Kidney epithelial cell (primary cell): ENCODE measurements at places on chromosomes 16 and 17.
A peak's percentile ranks its signal among the peaks of the same experiment; 100 is the strongest.

GRCh38 chr17:29078183-29079045, 35.5 kb downstream of the PIPOX start:
- DNase-seq, result peak; percentile 63

GRCh38 chr16:28279006-28279405, 13.3 kb upstream of the SBK1 start:
- DNase-seq, result no peak

DNA sequence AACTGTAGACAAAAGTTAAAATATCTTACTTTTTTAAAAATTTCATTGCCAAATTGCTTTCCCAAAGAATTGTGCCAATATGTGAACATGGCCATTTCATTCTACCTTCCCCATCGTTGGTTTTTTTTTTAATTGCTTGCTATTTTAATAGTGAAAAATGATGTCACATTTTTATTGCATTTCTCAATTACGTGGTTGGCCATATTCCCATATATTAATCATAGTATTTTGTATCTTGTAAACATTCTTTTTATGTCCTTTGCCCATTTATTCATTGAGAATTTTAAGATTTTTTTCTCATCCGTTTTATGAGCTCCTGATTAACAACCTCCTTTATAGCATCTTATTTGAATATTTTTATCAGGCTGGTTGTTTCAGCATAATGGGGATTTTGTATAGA, 7.2 kb downstream of the OMG start:
- DNase-seq, result no peak

GRCh38 chr16:9122969-9123368, 31.5 kb downstream of the HAPSTR1 start:
- DNase-seq, result no peak

DNA sequence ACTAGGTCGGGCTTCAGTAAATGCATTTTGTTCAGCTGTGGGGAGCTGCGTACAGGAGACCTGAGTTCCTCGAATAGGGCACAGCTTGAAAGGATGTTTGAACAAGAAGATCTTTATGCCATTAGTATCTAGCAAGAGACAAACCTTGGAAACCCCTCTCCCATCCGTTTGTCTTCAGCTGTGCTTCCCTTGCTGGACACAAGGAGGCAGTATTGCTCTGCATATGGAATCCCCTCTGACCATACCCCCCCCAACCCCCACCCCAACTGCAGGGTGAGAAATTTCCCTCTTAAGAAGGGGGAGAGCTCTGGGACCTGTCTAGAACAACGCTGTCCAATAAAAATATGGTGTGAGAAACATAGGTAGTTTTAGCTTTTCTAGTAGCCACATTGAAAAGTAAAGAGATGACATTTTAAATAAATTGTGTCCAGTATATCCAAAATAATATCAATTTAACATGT, 1.6 kb downstream of the MRM1 start:
- no peak for DNase-seq

- DNase-seq, result no peak
Measured at GRCh38 chr16:5010576-5011329, 23.0 kb downstream of the NAGPA start.

GRCh38 chr16:19843371-19843770, 41.3 kb downstream of the GPRC5B start:
- no peak for DNase-seq

DNA sequence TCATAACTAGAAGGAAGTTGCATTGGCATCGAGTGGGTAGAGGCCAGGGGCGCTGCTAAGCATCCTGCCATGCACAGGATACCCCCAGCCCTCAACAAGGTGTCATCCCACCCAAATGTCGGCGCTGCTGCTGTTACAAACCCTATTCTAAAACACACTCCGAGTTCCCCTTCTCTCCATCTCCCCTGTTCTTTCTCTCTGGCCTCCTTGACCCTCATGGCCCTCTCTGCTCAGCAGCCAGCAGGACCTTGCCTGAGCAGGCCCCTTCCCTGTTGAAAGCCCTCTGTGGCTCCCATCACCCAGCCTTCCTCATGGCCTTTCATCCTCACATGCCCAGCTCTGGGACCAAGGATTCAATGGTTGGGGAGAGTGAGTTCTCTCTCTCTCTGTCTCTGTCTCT, 22.3 kb upstream of the CACNG5 start:
- DNase-seq, result no peak

DNA sequence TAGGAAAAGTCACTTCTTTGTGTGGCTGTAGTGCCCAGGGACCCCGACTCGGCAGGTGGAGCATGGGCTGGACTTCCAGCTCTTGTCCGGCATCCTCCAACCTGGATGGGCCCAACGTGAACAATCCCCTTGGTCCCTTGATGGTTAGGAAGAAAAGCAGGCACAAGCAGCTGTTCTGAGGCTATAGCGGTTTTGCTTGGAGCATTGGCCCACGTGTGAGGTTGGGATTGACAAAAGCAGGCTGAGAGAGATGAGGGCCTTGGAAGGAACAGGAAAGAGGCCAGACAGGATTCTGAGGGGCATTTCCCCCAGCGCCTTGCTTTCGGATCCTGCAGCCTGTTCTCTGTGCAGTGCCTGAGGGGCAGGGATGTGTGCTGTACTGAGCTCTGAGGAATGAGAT, 28.1 kb downstream of the SCNN1B start:
- DNase-seq, result no peak

DNA sequence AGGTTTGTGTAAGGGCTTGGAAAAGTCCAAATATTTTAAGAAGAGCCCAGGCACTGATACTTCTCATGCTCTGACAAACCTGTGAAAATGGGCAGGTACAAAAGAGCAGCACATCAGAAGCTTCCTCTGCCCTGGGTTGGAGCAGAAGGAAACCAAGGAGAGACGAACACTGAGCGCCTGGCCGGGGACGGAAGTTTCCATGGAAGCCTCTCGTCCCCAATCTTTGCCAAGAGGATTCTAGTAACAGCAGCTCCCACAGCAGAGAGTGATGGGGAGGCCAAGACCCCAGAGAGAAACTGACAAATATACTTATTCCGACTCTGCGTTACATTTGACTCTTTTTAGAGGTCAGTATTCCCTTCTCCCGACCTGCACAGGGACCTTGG, 268.5 kb downstream of the C16orf95 start:
- no peak for DNase-seq

DNA sequence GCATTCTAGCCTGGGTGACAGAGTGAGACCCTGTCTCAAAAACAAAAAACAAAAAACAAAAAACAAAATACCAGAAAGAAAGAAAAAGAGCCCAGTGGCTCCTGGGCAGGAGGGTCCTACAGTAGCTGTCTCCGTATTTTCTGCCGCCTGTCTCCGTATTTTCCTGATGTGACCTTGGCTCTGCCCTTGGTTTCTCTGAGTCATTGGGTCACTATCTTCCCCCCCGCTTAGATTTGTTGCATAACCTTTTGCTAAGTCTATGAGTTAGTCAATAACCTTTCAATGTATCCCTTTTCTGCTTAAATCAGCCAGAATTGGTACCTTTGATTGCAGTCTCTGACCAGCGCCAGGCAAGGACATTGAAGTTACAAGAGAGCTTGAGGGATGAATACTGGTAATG, 36.9 kb downstream of the MIS12 start:
- no peak for DNase-seq

DNA sequence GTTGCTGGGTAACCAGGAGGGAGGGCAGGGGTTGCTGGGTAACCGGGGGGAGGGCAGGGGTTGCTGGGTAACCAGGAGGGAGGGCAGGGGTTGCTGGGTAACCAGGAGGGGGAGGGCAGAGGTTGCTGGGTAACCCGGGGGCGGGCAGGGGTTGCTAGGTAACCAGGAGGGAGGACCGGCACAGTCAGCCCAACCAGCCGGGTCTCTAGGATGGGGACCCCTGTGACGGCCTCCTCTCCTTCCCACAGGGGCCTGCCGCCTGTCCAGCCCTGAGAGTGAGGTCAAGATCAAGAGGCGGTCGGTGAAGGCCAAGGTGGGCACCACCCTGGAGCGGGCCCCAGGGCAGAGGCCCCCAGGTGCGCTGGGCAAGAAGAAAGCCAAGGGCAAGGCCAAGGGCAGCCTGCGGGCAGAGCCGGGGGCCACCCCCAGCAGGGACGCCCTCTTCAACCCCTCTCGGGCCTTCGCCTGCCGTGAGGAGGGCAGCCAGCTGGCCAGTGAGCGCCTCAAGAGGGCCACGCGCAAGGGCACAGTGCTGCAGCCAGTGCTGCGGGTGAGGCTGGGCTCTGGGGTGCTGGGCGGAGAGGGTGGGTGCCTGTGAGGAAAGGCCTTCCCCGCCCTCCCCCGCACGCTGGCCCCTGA, 54.6 kb downstream of the ACTG1 start:
- DNase-seq, result no peak

DNA sequence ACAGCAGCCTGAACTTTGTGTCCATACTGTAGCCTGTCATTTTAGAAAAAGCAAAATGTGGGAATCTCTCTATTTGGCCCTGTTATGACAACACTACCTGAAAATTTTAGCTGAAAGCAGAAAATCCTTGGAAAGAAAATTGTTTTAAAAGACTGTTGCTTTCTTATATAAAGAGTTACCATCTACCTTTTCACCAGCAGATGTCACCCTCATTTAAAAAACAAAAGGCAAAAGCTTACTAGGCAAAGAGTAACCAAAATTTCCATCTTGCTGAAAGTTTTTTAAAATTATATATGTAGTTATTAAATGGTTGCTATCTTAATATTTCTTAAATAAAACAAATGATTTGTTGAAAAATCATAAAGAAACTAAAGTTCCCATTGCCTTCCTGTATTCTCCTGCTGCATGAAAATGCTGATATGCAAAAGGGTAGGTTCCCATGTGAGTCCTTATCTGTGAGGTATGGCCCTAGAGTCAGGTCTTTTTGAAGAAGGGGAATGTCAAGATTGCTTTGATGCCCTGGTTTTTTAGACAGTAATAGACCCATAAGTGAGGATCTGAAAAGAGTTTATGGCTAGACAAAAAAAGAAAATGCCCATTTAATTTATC, 61.0 kb downstream of the TNRC6C start:
- no peak for DNase-seq

- no peak for DNase-seq
Measured at GRCh38 chr17:73974536-73974935, 228.9 kb upstream of the RPL38 start.

DNA sequence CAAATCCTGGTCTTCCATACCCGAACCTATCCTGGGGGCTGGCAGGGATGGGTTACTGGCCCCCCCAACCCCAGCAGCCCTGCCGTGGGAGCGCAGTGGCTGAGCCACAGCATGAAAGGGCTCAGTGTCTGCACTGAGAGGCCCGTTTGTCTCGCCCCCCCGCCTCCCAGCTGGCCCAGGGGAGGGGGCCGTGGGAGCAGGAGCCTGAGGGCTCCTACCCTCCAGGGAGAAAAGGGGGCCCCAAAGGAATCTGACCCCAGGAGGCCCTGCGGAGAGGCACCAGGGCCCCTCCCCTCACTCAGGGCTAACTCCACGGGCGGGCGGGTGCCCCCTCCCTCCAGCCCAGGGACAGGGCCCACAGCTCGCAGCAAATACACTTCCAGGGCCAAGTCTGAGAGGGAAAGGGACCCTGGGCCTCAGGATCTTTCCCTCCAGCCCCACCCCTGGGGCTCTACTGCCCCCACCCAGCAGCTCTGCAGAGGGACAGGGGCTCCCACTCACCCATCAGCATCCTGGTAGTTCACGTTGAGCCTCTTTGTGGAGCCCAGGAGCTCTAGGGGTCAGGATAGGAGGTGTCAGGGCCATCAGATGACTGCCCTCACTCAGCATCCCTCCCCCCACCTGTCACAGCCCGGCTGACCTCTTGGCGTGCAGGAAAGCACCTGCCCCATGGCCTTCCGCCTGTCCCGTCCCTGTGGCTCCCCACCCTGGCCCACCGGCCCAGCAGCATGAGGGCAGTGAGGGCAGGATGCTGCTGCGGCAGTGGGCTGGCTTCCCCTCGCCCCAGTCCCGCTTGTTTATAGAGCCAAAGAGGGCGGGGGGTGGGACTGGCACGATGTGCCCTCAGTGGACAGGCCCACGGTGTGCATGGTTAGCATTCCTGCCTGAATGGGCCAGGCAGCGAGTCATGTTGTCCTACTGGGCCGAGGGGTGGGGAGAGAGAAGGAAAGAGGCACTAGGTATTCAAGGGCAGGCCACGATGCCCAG, 7.3 kb downstream of the CASKIN2 start:
- DNase-seq, result no peak

- DNase-seq, result no peak
Measured at GRCh38 chr17:55300479-55301290, 35.9 kb downstream of the HLF start.

- no peak for DNase-seq
Measured at GRCh38 chr16:67156143-67156844, 3.4 kb downstream of the TRADD start.

GRCh38 chr17:20313306-20313705, 154.0 kb downstream of the LGALS9B start:
- DNase-seq, result no peak

DNA sequence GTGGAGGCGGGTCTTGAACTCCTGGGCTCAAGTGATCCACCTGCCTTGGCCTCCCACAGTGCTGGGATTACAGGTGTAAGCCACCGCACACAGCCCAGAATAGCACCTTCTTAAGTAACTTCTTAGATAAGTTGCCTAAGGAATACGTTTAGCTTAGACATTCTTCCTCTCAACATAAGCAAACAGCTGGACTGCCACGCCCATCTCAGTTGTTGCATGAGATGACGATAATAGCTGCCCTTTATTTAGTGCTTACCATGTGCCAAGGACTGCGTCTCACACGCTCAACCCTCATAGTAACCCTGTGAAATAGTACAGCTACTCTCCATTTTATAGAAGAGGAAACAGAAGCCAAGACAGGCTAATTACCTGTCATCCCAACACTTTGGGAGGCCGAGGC, 11.8 kb downstream of the HASPIN start:
- DNase-seq, result no peak

- DNase-seq, result no peak
Measured at GRCh38 chr17:61464130-61464842, 12.1 kb downstream of the TBX4 start.

GRCh38 chr17:80455784-80456183, 20.6 kb downstream of the NPTX1 start:
- no peak for DNase-seq

- DNase-seq, result no peak
Measured at GRCh38 chr17:59311051-59311468, 20.4 kb upstream of the YPEL2 start.

DNA sequence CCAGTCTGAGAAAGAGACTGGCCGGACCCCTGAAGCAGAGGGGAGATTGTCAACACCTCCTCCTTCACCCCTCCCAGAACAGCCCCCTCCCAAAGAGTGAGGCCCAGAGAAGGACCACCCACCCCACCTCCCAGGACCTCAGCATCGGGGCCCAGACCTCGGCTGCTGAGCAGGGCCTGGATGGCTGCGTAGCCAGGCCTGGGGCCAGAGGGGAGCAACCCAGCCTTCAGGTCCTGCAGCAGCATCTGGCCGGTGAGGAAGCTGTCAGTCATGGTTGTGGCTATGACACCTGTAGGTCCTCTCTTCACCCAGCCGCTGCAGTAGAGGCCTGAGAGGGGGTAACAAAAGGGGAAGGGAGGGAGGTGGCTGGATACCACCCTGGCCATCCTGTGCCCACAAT, 3.2 kb upstream of the GRIN2C start:
- DNase-seq, result no peak
